Uterus (tissue), 4 donors: ENCODE measurements at places on chromosomes 13 and 19. TPM values are rescaled to one million over a fixed set of nuclear protein-coding genes. Genes with fewer than 3 reads are reported as not detected.

Gene CYP2S1
- 1.2 TPM for total RNA-seq

Gene BCAM
- 171 TPM for total RNA-seq

Gene PALM3
- 0.55 TPM for total RNA-seq

Gene CDX2
- total RNA-seq, result not detected

Gene ZNF221
- not detected for total RNA-seq

Gene ZNF724
- 0.26 TPM for total RNA-seq

Gene HPN
- total RNA-seq, result 0.29 TPM

GRCh38 chr19:22832031-22832762, at the start of gene ZNF723:
ZNF723 (plus strand) TSS chr19:22832291; CDS start chr19:22832380, 89 bp downstream.
- no peak for DNase-seq

GRCh38 chr19:9498183-9498902, at the start of gene ZNF560:
ZNF560 (minus strand) TSS chr19:9498616; CDS start chr19:9475313, 23,303 bp downstream.
- DNase-seq, result no peak

GRCh38 chr19:51256155-51256625, 5.3 kb downstream of the SIGLECL1 start:
- DNase-seq, result no peak

DNA sequence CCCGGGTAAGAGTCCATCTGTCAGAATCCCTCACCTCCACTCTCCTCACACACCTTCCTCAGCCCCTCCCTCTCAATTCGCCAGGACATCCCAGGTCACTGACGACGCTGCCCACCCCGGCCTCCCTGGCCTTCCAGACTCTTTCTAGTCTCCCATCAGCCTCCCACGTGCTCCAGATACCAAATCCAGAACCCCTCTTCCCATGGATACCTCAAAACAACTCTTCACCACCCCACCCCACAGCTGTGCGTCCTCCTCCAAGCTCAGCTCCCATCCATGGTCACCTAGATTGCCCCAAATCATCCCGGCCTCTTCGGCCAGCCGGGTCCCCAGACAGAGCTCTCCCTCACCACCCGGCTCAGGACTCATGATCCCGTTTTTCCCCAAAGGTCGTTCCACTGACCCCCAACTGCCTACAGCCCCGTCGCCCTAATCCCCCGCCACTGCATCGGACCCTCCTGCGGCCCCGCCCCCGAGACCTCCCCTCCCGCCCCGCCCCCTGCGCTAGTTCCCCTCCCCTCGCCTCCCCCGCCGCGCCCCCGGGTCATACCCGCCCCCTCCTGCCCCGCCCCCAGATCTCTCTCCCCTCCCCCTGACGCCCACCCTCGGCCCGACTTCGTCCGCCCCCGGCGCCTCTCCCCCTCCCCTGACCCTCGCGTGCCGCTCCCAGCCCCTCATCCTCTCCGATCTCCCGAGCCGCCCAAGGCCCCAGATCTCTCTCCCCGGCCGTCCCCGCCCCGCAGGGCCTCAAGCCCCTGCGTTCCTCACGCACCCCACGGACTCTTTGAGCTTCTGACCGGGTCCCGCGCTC, 546 bp downstream of the UBXN6 start:
- peak; percentile 53 for DNase-seq

- DNase-seq, result no peak
Observed at GRCh38 chr19:35272122-35272719, 3.5 kb downstream of the USF2 start.

- peak; percentile 65 for DNase-seq
Observed at GRCh38 chr19:752652-753517, 2.0 kb downstream of the MISP start.

DNA sequence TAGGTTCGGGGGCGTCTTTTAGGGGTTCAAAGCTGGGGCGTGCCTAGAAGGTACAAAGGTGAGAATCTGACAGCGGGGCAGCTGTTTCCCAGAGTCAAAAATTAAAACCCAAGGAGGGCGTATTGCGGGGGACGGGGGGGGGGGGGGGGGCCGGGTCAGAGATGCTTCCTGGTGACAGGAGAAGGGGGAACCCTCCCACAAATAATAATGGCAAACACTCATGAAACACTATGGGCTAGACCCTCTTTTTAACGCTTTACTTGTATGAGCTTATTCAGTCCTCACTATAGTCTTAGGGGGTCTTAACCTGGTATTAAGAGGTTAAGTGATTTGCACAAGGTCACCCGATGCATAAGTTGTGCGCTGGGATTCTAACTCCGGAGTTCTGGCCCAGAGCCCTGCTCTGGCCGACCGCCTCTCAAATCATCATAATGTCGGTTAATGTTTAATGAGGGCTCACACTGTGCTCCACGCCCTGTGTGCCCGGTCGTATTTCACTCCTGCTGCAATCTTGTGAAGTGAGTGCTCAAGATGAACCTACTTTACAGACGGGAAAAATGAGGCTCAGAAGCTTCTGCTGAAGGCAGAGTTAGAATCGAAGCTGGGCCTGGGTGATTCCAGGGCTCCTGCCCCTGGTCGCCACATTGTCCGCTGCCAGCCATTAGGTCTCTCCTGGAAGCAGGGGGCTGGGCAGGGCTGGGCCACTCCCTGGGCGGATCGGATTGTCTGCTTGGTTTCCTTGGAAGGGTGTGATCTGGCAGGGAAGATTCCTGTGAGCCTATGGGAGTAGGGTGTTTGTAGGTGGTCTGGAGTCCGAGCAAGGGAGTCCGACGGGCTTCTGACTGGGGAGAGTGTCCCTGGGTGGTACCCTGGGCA, 964 bp downstream of the PAK4 start:
- no peak for DNase-seq

DNA sequence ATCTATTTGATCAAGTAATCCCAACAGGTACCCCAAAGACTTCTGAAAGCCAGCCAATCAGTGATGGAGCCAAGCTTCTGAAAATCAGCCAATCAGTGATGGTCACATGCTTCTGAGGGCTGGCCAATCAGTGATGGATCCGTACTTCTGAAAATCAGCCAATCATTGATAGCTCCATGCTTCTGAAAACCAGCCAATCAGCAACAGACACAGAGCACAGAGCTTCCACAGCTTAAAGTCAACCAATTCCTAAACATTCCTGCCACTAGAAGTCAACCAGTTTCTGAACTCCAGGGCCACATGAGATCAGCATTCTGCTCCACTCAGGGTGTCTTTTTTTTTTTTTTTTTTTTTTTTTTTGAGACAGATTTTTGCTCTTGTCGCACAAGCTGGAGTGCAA, 8.2 kb upstream of the HSD17B14 start:
- DNase-seq, result no peak

- DNase-seq, result no peak
Observed at GRCh38 chr19:21698215-21698614, 69.2 kb downstream of the ZNF100 start.

DNA sequence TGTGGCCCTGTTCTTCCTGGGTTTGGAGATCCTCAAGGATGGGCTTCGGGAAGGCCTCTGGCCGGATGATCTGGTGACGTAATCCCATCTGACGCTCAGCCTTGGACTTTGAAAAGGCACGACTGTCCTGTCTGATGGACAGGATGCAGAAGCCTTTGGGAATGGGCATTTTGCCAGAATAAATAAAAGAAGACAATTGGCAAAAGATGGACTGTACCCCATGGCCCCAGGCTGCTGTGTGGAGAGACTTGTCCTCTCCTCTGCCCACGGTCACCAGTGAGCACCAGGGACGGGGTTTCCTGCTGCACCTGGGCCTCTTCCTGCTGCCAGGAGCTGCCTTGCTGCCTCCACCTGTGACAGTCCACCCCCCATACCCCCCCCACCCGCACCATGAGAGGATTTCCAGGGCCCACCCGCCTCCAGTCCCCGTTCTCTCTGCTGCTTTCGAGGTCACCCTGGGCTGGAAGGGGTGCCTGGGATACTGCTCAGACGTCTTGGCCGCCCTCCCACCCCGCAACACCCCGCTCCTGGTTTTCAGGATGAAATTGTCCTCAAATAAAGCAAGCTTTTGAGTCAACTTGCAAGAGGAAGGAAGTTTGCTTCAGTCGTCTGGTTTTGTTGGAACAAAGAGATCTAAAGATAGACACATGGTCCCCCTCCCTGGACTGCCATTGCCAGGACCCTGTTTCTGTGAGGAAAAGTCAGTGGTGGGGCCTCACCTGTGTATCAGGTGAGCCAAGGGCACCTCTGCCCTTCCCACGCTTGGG, 40.9 kb downstream of the MCF2L start:
- DNase-seq, result no peak

- DNase-seq, result no peak
Observed at GRCh38 chr19:13262450-13262849, 112.2 kb downstream of the IER2 start.

- DNase-seq, result no peak
Observed at GRCh38 chr19:13102416-13102665, 317 bp downstream of the LYL1 start.

- DNase-seq, result no peak
Observed at GRCh38 chr13:34357435-34358232, 539.7 kb downstream of the RFC3 start.

GRCh38 chr13:28048768-28049167, 51.6 kb downstream of the FLT3 start:
- no peak for DNase-seq

- no peak for DNase-seq
Observed at GRCh38 chr13:27487776-27488175, 37.4 kb upstream of the MTIF3 start.

DNA sequence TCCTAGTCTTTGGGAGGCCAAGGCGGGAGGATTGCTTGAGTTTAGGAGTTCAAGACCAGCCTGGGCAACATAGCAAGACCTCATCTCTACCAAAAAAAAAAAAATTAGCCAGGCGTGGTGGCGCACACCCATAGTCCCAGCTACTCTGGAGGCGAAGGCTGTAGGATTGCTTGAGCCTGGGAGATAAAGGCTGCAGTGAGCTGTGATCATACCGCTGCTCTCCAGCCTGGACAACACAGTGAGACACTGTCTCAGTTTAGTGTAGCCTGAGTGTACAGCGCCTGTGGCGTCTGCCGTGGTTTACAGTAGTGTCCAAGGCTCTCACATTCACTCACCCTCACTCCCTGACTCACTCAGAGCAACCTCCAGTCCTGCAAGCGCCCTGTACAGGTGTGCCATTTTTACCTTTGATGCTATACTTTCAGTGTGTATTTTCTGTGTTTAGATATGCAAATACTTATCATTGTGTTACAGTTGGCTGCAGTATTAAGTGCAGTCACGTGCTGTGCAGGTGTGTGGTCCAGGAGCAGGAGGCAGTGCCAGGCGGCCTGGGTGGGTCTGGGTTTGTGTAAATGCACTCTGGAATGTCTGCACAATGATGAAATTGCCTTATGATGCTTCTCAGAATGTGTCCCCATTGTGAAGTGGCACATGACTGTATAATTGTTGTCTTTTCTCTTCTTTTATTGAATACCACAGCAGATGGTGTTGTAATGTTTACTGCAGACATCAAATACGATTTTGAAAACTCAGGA, 36.1 kb upstream of the DCUN1D2 start:
- no peak for DNase-seq

- no peak for DNase-seq
Observed at GRCh38 chr19:56942756-56943155, 102.2 kb upstream of the PEG3 start.

GRCh38 chr19:13850910-13851733, 25.8 kb upstream of the NANOS3 start:
- DNase-seq, result peak; percentile 95

DNA sequence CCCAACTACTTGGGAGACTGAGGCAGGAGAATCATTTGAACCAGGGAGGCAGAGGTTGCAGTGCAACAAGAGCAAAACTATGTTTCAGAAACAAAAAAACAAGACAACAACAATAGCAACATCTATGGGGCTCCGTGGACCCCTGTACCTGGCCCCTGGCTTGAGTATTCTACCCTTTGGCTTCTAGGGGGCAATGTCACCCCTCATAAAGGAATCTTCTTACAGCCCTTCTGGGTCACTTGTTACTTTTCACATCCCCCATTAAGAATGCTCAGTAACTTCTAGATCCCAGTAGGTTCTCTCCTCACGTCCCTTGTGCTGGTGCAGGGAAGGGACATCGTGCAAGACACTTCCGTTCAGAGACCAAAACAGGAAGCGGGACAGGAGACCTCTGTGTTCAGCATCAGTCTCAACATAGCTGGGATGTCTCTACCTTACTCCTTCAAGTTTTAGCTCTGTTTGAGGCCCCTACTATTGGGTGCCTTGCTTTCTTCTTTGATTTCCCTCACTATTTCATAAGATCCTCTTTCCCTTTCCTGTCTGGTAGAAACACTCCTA, 218.1 kb upstream of the ARGLU1 start:
- DNase-seq, result no peak

DNA sequence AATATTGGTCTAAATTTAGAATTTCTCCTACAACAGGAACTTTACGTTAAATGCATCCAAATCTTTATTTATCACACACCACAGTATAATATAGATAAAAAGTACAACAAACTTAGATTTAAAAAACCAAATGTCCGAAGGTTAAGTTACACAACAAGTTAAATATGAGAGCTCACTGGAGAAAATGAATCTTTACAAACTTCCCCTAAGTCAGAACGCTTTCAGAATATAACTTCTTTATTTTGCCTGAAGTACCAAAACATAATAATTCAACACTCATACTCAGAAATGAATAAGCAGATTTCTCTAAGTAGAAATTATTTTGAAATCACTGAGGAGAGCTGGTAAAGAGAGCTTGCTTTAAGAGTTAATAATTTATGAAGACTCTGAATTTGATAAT, 33.8 kb downstream of the TSC22D1 start:
- DNase-seq, result no peak

- DNase-seq, result no peak
Observed at GRCh38 chr13:74819549-74819948, 662.4 kb downstream of the TBC1D4 start.

DNA sequence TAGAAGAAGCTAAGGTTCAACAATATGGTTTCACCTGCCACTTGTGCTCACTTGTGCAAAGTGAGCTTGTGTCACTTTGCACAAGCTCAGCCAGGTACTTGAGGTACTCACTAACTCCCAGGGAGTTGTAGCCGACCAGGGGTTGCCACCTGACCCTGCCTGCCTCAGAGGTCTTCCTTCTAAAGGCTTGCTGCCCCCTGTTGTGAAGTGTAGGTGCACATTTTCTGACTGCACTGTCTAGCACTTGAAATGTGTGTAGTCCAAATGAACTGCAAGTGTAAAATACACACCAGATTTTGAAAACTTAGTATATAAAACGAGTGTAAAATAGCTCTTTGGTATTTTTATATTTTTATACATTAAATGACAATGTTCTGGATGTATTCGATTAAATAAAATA, 230.8 kb downstream of the DLEU7 start:
- no peak for DNase-seq

GRCh38 chr19:55632463-55632834, 8.1 kb upstream of the ZNF784 start:
- peak; percentile 69 for DNase-seq

DNA sequence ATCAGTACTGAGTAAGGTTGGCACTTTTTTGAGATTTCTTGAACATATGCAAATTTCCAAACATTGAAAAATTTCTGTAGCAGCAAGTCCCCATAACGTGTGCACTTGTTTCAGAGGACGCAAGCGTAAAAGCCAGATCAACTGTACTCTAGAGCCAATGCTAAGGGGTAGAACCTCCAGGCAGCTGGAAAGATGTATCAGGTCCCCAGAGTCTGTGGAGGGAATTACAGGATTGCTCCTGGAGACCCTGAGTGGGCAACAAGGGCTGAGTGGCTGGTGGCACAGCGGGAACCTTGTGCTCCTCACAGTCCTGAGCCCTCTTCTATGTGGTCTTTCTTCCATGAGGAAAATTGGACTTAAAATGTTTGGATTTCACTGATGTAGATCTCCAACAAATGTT, 53.9 kb upstream of the AMER2 start:
- no peak for DNase-seq
